ENCODE measurements at places on chromosomes 11 and 22. TPM values are rescaled to one million over a fixed set of nuclear protein-coding genes. Genes with fewer than 3 reads are reported as not detected.

The GAS2L1 gene
- 17.4 TPM for total RNA-seq

The NUP50 gene
- total RNA-seq: 76.9 TPM

The VWCE gene
- 3.4 TPM for total RNA-seq

The FGF19 gene
- total RNA-seq: not detected

DNA sequence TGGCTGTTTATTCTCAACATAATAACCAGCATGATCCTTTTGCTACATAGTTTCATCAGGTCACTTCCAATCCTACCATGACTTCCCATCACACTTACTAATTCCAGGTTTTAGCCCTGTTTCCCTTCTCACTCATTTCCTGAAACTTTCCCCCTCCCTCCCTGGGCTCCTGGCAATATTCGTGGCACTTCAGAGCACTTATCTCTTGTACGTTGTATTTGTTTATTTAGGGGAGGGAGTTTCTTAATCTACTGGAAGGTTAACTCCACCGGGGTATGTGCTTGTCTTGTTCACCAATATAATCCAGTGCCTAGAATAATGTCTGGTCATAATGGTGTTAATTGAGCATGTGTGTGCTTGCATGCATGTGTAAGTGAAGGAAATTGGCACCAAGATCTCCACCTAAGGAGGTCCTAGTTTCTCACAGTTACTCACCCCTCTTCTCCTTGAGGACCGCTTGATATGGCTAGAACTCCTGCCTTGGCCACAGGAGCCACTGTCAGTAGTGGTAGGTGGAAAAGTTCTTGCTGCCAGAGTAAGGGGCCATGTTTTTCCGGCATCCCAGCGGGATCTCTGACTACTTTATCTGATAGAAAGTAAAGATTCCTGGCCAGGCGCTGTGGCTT lies 11.7 kb downstream of the EIF3L start:
- H3K27ac ChIP-seq: no peak overlapping the region
- no peaks in the 10 kb centered on the region for H3K36me3 ChIP-seq
- H3K4me3 ChIP-seq: no peak overlapping the region
- no peaks in the 10 kb centered on the region for H3K27me3 ChIP-seq
- no peaks in the 10 kb centered on the region for H3K4me1 ChIP-seq
- no peak for DNase-seq

- H3K4me3 ChIP-seq: no peak overlapping the region
- no peaks in the 10 kb centered on the region for H3K27me3 ChIP-seq
- no peaks in the 10 kb centered on the region for H3K4me1 ChIP-seq
- H3K36me3 ChIP-seq: no peaks in the 10 kb centered on the region
- H3K27ac ChIP-seq: no peak overlapping the region
- DNase-seq: no peak
Measured at GRCh38 chr11:104093426-104094280, 57.2 kb downstream of the DDI1 start.

DNA sequence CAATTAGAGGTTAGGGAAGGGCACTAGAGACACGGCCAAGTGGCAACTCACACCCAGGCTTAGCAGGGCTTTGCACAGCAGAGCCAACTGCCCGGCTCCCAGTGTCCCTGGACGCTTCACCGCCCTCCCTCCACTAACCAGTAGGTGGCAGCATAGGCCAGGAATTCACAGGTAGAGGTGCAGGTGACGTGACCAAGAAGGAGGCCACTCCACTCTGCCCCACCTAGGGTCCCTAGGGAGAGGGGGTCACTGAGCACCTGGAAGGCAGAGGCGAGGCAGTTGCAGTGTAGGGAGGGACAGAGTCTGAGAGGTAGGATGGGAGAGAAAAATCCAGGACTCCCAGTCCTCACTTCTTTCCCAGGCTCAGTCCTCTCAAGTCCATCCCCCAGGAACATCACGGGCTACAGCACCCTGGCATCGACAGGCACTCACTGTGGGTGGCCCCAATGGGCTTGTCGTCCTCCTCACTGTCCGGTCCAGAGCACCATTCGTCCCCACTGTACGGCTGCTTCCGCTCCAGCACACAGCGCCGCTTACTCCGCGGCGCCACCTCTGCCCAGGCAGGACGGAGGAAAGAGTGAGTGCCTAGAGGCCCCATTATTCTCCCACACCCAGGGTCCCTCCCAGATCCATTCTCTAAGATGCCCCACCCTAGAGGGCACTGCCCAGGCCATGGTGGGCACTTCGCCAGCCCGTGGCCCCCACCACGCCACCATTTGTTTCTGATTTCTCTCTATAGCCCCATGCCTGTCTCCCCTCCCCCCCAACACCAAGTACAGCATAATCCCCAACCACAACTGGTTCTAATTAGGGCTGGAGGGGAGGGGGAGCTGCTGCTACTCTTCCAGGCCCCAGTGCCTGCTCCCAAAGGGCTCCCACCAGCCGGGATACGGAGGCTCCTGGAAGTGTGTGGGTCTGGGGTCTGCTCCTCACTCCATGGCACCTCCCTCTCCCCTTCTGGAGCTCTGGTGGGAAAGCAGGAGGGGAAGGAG lies 18.4 kb downstream of the BCL9L start:
- H3K4me1 ChIP-seq: peaks cover 57% of the 10 kb centered on the region
- H3K36me3 ChIP-seq: peaks cover 49% of the 10 kb centered on the region
- DNase-seq: no peak

DNA sequence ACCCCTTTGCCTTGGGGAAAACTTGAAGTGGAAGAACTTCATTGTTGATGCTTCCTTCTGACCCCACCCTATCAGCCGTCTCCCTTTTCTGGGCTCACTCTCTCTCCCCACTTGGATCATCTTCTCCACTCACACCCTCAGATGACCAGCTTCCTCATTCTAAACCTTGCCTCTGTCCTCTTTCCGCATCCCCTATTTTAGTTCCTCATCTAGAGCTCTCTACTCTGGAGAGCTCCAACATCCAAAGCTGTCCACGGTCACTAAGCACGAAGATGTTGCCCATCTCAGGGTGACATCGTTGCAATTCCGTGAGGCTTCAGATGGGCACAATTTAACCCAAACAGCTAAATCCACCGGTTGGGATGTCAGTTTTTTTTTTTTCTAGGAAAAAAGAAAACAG lies 31.6 kb upstream of the ME3 start:
- H3K4me3 ChIP-seq: no peak overlapping the region
- no peak for DNase-seq
- no peaks in the 10 kb centered on the region for H3K27me3 ChIP-seq
